ENCODE measurements at places on chromosomes 1 and 21.

- no peak for DNase-seq
Observed at GRCh38 chr1:21837476-21837875, 25.4 kb downstream of the LDLRAD2 start.

DNA sequence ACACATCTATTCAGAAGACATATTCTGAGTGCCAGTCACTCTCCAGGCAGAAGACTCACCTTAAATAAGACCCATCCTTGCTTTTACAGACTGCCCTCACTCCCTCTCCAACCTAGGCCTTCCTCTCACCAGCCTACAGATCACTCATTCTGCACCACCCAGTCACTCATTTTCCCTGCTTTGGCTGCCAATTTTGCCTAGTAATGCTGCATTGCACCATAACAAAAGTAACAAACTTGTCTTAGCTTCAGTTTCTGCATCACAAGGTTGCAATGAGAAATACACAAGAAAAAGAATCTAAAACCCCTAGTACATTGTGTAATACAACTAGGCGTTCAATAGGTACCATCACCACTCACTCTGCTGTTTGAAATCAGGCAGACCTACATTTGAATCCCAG, 292.4 kb downstream of the PLPP3 start:
- DNase-seq = no peak

DNA sequence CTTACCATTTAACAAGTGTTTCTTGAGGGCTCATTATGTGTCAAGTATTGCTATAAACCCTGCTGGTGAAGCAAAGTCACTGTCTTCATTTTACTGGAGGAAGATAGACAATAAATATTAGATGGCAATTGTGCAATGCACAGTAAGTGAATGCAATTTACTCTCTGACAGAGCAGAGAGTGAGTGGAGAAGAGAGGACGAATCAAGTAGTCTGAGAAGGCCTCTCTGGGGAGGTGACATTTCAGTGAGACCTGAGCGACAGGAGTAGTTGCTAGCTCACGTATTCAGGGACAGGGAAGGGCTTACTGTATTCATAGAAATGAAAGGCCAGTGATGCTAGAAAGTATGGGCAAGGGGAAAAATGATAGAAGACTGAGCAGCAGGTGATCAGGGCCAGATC, 1.2 kb upstream of the NMNAT2 start:
- no peak for DNase-seq

GRCh38 chr1:179814546-179814838, 63.1 kb downstream of the TOR1AIP2 start:
- no peak for DNase-seq

GRCh38 chr1:109559995-109560394, 11.6 kb downstream of the GNAI3 start:
- no peak for DNase-seq

GRCh38 chr1:38344716-38345115, 298.1 kb upstream of the POU3F1 start:
- DNase-seq = no peak

DNA sequence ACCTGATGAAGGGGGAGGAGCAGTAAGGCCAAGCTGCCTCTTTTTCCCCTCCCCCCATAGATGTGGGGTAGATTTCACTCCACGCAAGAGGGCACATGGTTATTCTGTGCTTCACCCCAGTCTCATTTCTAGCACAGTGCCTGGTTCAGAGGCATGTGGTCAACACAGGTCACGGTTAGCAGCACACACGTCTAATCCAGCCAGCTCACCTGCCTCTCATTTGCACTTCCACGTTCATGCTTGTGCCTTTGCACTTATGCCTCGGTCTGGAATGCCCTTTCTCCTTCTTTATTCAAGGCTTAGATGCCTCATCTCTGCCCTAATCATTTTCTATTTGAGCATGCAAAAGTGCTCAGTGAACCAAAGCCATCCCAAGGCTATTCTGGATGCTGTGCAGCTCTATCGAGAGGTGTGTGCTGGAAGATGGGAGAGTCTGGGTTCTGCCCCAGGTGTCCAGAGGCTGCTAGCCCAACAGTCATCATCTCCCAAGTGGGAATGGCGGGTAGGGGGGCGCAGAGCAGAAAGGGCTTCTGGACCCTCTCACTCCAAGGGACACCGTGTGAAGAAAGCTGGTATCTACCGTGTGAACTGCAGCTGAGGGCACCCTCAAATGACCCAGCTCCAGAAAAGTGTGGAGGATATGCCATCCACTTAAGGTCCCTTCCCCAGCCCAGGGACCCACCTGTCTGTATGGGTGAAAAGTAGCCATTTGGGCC, 2.1 kb upstream of the A3GALT2 start:
- DNase-seq = no peak

GRCh38 chr1:72526926-72527325, 244.6 kb upstream of the NEGR1 start:
- DNase-seq = no peak

- DNase-seq = no peak
Observed at GRCh38 chr1:117683571-117684285, 77.9 kb downstream of the TENT5C start.

DNA sequence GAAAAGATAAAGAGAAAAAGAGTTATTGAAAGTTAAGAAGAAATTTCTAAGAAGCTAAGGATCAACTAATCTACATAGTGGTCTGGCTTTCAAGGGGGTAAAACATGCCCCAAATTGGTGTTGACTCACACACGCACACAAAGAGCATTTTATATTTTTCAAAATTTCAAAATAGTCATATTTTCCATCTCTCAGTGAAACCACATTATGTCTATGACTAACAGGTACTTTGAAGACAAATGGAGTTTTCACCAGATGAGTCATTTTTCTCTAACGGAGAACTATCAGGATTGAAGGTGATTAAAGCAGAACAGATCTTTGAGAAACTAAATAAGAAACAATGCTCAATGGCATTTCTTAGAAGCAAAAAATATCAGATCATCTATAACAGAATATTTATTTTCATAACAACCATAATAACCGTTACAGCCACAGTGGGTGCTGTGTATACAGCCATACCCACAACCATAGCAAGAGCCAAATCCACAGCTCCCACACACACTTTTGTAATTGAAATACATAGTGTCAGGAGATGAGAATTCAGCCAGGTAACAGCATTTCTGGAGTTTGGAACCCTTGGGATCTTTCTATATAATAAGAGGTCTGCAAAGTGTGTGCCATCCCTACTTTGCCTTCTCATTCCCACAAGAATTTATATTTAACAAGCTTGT, at the start of gene KRTAP21-3:
TSS of gene KRTAP21-3 (minus strand) at position 539 of the 671 bp plus-strand sequence. CDS start at position 521, 18 bp downstream.
- no peak for DNase-seq

- DNase-seq = no peak
Observed at GRCh38 chr21:38744861-38745260, 60.9 kb upstream of the ETS2 start.

GRCh38 chr1:65958561-65959350, 166.1 kb downstream of the PDE4B start:
- DNase-seq = no peak

DNA sequence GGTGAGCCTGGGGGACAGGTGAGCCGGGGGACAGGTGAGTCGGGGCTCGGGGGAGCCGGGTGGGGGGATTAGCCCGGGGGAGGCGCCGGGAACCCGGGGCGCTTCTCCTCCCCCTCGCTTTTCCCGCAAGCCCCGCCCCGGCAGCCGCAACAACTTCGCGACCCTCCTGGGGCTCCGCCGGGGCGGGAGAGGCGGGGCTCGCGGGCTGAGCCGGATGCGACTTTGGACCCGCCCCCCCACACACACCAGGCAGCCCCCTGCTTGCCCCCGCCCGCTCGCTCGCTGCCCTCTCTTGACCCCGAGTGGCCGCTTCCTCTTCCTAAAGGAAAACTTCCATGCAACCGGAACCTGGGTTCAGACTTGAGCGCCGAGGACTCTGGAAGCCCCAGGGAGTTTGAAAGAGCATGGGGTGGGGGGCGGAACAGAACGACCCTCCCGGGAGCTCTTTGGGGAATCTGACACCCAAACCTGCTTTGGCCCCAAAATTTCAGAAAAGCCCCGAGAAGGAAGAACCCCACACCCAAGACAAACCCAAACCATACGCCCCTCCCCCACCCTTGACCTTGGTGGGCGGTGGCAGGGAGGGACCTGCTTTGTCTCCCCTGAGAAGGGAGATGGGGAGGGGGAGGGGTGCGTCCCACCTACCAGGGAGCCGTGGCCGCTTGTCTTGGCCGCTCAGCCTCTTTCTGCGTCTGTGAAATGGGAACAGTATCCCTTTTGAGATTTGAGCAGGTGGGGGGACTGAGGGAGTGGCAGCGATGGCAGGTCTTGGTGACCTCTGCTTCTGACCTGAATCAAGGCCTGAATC, 550 bp downstream of the ARHGEF16 start:
- DNase-seq = no peak

DNA sequence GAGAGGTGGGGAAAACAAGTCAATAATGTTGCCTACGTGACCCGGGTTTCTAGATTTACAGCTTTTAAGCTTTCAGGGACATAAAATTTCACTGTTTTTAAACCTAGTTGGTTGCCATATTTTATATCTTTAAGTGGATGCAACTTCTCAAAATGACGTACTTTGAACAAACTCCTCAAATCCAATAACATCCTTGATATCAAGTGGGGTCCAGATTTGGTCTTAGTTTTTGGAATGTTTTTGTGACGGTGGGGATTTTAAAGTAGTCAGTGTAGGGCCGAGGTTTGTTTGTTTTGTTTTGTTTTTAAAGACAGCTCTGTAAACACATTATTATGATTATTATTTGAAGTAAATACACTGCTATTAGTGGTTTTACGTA, 453 bp downstream of the CDKN2C start:
- no peak for DNase-seq

GRCh38 chr1:153395136-153395685, 4.3 kb upstream of the S100A8 start:
- DNase-seq = no peak

DNA sequence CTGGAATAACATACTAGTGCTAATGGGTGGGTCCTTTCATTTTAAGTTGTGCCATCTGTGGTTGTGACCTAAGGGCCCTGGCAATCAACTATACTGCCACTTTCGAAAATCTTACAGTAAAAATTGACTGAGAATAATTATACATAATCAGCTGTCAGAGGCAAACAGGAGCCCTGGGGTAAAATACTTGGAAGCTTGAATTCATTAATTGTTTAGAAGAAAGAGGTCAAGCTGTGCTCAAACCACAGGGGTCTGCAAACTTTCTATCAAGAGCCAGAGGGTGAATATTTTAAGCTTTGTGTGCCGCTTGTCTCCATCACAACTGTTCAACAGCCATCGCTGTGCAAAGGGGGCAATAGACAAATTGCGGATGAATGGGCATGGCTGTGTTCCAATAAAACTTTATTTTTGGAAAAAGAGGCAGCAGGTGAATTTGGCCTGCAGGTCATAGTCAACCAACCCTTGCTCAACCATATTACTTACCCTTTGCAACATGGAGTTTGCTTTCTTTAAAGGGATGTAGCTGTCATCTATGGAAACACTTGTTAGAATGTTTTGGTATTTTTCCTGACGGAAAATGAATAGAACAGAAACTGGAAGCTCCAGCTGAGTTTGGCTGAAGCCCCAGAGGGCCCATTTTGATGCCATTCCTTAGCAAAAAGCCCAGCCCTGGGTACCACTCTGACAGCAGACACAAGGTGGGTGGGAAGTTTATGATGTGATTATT, 35.7 kb upstream of the USP1 start:
- DNase-seq = no peak

GRCh38 chr1:159040206-159040605, 30.5 kb downstream of the IFI16 start:
- no peak for DNase-seq

DNA sequence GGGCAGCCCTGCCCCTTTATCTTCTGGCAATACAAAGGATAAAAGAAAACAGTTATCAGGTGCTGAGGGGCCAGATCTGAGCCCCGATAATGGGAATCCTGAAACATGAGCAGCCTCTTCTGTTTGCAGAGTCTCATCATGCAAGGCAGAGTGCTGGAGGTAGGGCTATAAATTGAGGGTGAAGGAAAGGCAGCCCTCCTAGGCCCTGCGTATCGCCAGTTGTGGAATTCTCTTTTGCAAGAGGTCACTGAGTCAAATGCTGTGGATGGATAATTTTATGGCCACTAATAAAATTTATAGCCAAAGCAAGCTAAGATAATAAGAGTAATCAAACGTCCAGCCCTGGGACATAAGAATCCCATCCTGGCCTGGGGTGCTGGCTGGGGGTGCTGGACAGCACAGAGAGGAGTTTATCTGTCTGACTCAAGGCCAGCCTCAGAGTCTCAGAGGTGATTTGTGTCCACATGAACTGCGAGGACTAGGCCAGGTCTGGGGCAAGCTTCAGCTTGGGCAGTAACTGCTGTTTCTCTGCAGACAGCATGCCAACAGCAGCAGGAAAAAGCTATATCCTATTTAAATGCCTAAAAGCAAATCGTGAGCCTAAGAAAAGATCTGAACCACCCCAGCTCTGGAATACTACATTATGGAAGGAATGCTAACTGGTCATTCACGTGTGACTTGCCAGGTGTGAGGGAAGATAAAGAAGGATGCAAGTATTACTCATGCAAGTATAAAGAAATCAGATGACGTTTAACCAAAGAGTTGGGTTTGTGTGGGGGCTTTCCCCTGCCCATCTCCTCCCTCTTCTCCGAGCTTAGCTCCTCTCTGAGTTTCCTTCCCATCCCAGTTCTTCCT, 254.8 kb downstream of the KIF26B start:
- DNase-seq = no peak

GRCh38 chr21:33155422-33155821, 74.3 kb upstream of the IFNAR2 start:
- DNase-seq = no peak

GRCh38 chr1:186799689-186800054, 29.1 kb upstream of the PLA2G4A start:
- no peak for DNase-seq

DNA sequence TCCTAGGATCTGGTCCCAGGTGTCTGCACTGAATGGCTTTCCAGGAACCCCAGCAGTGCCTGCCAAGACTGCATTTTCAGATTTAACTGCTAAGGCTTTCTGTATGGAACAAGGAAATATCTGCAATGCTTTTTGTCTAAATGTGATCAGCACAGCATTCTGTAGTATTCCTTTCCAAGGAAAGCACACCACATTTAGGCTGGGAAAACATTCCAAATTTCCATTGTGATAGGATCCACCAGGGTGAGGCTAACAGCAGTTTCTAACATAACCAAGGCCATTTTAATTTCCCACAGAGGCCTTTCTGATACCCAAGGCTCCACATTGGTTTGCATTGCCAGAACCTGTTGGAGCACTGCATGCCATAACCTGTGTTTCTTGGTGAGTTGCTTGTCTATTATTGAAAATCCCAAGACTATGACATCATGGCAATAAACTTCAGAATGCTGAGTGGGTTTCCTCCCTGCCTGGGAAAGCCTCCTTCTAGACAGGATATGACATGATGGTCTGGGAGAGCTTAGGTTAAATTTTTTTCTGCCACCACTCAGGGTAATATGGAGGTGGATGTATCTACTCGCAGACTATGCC, 23.3 kb upstream of the PTGFRN start:
- no peak for DNase-seq

All from GM12891 (cell line).